ENCODE measurements at places on chromosomes 1 and 21.

GRCh38 chr1:186896211-186896610 lies 67.5 kb downstream of the PLA2G4A start:
- no peak for DNase-seq

GRCh38 chr1:153526132-153526543 lies 9.7 kb downstream of the S100A6 start:
- no peak for DNase-seq

- peak; percentile 93 for DNase-seq
Observed at GRCh38 chr1:36321119-36321951, 2.1 kb downstream of the EVA1B start.

GRCh38 chr1:31797216-31797615 lies 18.6 kb downstream of the SPOCD1 start:
- DNase-seq = no peak

GRCh38 chr1:24426744-24427544 lies 11.3 kb downstream of the NIPAL3 start:
- no peak for DNase-seq

- no peak for DNase-seq
Observed at GRCh38 chr1:230992100-230992774, 13.3 kb downstream of the ARV1 start.

- no peak for DNase-seq
Observed at GRCh38 chr1:66489151-66489550, 44.8 kb upstream of the SGIP1 start.

DNA sequence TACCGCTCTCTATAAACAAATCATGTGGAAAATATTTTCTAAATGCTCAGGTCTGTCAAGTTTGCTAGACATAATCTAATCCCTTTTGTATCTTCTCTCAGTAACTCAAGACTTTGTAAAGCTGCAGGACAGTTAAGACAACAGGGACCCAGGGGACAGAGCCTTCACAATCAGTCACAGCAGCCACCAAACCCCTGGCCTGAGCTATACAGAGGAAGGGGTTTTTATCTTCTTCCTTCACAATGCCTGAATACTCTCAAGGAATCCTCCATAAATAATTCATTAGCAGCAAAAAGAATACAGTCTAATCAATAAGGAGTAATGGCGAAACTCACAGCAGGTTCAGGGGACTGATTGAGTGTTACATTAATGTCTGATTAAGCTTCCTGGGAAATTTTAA lies 368.3 kb downstream of the SMYD3 start:
- no peak for DNase-seq

GRCh38 chr1:2408859-2409276 lies 3.5 kb downstream of the PEX10 start:
- DNase-seq = no peak

- no peak for DNase-seq
Observed at GRCh38 chr1:183652547-183653461, at the start of gene APOBEC4. APOBEC4 (minus strand) TSS chr1:183653316; CDS start chr1:183648781, 4,535 bp downstream.

- no peak for DNase-seq
Observed at GRCh38 chr1:219797009-219797408, 131.3 kb downstream of the SLC30A10 start.

DNA sequence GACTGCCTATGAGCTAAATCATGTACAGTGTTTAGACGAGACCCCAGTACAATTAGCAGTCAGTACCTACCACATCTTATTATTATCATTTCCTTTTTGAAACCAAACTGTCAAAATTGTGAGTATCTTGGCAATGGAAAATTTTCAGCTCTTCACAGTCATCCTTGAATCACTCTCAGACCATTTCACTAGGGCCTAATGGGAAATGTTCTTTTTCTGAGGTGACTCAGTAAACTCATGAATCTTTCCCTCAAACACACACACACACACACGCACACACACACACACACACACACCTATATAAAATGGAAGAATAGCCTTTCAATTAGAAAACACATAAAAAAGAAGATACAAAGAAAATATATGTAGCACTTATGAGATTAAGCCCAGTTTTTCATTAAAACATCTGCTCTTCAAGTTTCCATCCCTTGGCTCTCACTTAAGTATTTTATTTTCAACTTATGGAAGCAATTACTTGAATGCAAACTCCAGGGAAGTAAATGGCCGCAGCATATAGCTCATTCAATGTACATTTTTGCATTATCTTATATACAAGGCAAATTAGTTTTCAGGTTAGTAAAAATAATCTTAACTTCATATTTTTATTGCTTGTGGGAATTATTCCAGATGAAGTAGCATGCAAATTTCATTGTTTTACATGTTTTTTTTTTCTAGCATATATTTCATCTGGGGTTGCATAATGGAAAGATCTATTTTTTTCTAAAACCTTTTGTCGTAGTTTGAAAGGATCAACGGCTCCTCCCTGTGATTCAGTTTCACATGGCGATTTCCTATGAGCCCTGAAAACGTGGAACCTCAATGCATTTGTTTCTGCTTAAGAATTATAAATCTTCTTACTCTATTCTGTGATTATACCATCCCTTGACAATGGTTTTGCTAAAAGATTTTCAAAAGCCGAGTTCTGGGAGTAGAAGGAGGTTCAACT lies 46.3 kb upstream of the TMPRSS15 start:
- no peak for DNase-seq

GRCh38 chr1:83808536-83808935 lies 190.4 kb downstream of the TTLL7 start:
- DNase-seq = no peak

- peak; percentile 28 for DNase-seq
Observed at GRCh38 chr1:156509424-156510034, 9.0 kb upstream of the MEF2D start.

- DNase-seq = no peak
Observed at GRCh38 chr21:35350965-35351364, 301.9 kb upstream of the RUNX1 start.

GRCh38 chr1:18513995-18514394 lies 33.3 kb downstream of the KLHDC7A start:
- no peak for DNase-seq

GRCh38 chr21:30718239-30718909 lies at the start of gene KRTAP21-3:
KRTAP21-3 (minus strand) TSS chr21:30718777; CDS start chr21:30718759, 18 bp downstream.
- DNase-seq = no peak

- no peak for DNase-seq
Observed at GRCh38 chr1:167173516-167174184, 47.0 kb upstream of the POU2F1 start.

GRCh38 chr1:50416553-50417453 lies 6.4 kb downstream of the DMRTA2 start:
- DNase-seq = no peak

- no peak for DNase-seq
Observed at GRCh38 chr1:197024460-197024859, 42.6 kb downstream of the F13B start.

GRCh38 chr1:31778763-31779488 lies 14.8 kb upstream of the ADGRB2 start:
- DNase-seq = no peak

GRCh38 chr1:226406401-226406881 lies 1.5 kb downstream of the PARP1 start:
- no peak for DNase-seq

DNA sequence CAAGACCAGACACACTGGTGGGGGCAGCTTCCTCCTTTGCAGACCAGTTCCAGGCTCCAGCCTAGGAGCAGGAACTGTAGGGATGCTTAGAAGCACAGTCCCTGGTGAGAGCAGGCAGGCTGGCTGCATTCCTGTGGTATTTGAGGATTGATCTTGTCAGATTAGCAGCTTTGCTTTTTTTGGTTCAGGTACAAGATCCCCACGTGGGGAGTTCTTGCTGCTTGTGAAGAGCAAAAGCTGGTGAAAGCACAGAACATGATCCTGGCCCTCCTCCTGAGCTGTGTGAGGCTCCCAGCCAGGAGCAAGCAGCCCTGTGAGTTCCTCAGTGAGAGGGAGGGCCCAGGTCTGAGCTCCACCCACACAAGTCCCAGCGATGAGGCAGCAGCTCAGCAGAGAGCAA lies 75.3 kb upstream of the ARTN start:
- DNase-seq = peak; percentile 48

DNA sequence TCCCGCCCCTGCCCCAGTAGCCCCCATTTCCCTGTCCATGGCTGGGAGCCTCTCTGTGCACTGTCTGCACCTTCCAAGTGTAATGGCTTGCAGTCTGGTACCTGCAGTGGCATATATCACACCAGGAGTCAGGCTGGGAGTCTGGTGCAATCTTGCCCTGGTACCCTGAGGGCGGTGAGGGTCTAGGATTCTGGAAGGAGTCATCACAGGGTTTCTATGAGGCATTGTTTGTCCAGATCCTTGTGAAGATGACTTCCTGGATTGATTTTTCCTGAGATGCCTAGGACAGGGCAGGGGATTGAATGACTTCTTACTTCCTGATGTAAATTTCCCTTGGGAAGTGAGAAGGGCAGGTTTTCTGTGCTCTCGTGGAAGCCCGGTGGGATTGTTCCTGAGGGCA lies 5.9 kb upstream of the PKP1 start:
- no peak for DNase-seq

DNA sequence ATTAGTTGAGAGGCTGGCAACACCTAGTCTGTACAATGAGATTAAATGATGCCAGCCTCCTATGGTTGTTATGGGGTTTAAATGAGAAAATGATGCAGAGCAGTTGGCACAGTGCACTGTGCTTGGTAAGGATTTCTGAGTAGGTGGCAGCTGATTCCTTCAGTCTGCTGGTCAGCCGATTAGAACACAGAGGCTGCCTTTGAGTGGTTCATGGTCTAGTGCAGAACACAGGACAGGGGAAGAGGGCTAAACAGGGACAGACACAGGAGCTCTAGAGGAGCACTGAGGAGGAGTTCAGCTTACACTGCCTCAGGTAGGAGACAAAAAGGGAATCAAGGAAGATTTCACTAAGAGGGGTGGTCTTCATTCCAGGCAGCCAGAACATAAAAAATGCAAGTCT lies 1.4 kb downstream of the TIE1 start:
- no peak for DNase-seq

- DNase-seq = no peak
Observed at GRCh38 chr1:55192093-55192492, 23.1 kb downstream of the USP24 start.

DNA sequence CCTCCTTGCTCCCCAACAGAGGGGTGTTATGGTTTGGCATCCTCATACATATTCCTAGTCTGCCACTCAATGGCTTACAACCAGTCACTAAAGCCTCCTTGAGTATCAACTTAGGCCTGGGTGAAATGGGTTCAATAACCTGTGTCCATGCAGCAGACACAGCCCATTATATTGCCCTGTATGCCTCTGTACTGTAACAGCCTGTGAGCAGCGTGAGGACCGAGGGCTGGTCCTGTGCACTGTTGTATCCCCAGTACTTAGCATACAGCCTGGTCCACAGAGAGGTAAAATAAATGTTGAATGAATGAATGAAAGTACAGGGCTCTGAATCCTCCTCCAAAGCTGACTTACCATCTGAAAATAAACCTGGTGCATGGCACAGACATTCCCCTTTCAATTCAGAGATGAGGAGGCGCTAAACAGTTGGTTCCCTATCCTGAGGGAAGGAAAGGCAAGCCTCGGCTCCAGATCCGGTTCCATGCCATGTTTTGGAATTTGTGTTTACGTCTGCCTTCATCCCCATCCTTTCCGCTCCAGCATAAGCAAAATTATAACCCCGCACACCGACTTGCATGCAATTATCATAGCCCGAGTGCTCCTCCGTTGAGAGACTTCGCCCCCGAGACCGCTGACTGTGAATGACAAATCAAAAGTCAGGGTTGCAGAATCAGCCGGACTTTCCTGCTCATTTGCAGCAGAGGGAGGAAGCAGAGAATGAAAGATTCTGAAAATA lies 45.0 kb upstream of the DNAJC6 start:
- no peak for DNase-seq

- DNase-seq = no peak
Observed at GRCh38 chr1:84353695-84354094, 44.6 kb upstream of the DNASE2B start.

DNA sequence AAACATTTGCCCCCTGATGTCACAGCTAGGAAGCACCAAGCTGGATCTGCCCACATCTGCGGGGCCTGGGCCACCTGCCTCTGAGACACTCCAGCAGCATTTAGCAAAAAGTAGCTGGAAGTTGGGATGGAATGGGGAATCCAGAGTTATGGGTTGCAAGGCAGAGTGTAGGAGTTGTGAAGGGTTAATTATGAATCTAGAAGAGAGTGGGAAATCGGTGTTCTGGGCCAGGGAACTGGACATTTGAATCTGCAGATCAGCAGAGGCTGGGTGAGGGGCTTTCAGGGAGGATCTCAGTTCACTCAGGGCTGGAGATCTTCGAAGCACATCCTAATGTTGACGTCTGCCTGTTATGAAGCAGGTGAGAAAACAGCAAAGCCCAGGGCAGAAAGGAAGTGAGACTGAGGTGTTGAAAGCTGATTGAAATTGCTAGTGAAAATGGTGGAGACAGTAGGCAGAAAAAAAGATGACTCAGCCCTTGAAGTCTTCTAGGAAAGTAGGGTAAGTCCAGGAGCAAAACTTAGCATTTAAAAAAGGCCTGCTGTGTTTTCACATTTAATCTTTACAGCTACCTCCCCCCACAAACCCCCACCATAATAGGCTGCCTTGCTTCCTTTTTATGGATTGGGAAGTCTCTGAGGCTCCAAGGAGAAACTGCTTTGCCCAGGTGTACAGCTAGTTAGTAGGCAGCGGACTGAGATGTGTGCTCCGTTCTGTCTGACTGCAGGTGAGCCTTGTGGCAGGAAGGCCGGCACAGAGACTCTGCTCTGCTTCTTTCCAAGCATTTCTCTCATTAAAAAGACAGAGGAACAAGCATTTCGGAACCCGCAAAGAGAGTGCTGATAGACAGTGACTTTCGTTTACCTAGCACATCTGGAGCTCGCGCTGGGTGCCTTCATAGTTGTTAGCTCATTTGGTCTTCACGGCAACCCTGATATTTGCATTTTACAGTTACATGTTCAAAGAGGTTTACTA lies 7.2 kb downstream of the VANGL1 start:
- no peak for DNase-seq

DNA sequence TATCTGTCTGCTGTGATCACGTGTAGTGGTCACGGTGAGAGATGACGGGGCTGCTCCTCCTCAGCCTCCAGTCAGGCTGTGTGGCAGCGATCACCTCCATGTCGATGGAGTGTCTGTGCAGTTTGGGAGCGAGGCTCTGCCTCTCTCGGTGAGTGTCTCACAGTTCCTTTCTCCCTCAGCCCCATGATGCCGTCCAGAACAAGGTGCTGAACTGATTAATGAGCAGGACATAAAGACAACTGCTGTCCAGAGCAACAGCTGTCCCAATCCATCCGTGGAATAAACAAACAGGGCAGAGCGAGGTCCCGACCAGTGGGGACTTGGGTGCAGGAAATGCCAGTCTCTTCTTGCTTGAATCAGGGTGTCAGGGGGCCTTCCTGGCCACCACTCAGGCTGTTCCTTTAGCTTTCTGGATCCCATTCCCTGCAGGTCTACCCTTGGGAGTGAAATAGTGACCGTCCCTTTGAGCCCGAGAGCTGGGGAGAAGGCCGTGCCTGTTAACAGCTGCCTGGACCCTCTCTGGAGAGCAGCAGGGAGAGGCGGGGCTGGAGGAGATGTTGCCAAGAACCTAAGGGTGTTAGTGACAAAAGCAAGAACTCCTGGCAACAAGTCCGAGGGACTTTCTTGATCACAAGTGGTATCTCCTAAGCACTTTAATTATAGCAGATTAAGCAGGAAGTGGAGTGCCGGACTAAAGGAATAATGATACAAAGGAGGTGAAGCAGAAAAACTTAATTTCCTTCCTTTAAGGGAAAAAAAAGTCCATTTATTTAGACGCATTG lies 443.9 kb downstream of the KIF26B start:
- DNase-seq = no peak
